ENCODE measurements at places on chromosomes 3 and 15. TPM values are rescaled to one million over a fixed set of nuclear protein-coding genes. Genes with fewer than 3 reads are reported as not detected.
A peak's percentile ranks its signal among the peaks of the same experiment; 100 is the strongest.

- DNase-seq = no peak
Observed at GRCh38 chr3:175836617-175837016, 977.5 kb downstream of the NAALADL2 start.

Gene MYZAP
- total RNA-seq = 3.9 TPM

Gene ANKUB1
- not detected for total RNA-seq

Gene KPNA4
- total RNA-seq = 42.0 TPM

DNA sequence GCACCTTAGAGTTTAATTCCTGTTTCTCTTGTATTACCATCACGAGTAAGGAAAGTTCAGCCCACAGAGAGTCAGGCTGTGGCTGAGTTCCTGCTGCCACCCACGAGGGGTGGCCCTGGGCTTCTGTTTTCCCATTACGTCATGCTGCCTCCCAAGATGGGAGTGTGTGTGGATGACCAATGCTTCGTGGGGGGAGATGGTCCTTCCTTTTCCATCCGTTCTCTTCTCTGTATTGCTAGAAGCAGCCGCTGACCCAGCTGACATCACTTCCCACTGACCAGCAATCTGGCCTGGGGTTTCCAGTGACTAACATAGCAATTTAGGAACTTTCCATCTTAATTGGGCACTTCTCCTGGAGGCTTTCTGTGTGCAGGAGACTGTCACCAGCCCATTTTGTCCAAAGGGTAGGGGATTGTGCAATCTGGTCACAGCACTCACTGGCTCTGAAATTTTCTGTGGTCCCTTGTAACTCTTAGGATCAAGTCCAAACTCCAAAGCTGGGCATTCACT, 9.3 kb downstream of the IRAK2 start:
- DNase-seq = peak; percentile 79

All from myocyte (in vitro differentiated cells).